Activated CD4-positive, alpha-beta T cell treated with anti-CD3 and anti-CD28 coated beads for 48 hours (primary cell): ENCODE measurements at places on chromosomes 16 and 17.

GRCh38 chr17:58388302-58389190 is 28.8 kb downstream of the RNF43 start:
- DNase-seq, result no peak

DNA sequence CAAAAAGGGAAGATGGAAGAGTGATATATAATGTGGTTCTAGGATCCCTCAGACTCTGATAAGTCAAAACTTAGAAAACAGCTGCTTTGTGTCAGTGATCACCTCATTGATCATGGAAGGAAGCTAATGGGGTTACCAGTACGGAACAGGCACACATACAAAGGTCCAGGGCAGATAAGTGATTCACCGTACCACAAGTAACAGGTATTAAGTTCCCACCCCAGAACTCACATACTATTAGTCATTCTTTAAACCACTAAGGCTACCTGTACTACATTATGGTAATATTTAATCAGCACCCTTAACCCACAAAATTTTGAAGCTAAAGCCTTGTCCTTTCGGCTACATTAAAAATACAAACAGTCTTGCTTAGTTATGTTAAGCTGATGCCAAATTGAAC is 17.4 kb downstream of the RNF43 start:
- DNase-seq, result no peak

DNA sequence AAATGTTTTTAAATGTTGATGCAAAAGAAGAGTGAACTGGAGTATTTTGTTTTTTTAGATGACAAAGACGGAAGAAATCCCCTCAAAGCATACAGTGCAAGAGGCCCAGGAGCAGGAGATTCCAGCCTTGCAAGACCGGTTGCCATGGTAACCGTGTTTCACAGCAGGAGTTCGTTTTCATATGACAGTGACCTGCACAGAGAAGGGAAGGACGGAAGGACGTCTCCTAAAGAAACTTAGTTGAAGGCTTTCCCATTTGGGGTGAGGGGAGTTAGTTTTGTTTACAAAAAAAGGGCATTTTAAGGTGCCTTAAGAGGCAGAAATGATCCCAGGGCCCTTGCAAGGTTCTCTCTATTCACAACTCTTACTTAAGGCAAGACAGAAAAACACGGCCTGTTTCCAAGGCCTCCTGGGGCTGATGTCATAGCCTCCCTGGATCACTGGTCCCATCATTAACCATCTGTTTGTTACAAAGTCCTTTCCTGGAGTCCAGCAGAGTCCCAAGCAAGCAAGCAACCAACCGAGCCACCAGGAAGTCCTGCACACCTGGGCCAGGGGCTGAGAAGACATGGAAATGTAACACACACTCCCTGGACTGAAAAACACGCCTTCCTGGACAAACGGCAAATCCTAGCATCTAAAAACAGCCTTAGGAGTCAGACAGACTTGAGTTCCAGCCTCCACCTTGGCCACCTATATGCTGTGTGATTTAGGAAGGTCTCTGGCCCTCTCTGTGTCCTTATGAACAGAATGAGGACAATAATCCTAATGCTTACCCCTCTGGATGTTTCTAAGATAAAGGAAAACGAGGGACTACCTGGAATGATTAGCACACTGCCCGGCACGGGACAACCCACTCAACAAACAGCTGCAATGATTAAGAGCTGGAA is 30.3 kb upstream of the RPH3AL start:
- no peak for DNase-seq

GRCh38 chr16:74521691-74522090 is 85.2 kb downstream of the GLG1 start:
- no peak for DNase-seq

- DNase-seq, result no peak
These were observed 684.4 kb upstream of the CDH8 start for GRCh38 chr16:62720651-62721050.

- DNase-seq, result no peak
These were observed 35.8 kb downstream of the BEAN1 start for GRCh38 chr16:66462912-66463311.

DNA sequence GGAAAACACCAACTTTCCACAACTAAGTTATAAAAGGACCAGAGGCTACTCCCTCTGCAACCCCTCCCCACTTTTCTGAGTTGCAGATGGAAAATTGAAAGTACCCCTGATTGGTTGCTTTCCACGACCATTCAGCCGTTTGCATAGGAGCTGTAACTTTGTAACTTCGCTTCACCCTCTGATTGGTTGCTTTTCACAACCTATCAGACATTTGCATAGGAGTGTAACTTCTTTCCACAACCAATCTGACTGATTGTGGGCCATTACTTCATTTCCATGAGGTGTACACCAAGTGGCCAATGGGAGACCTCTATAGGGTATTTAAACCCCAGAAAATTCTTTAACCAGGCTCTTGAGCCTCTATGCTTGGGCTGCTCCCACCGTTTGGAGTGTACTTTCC is 644.1 kb downstream of the WWOX start:
- DNase-seq, result no peak

GRCh38 chr17:66970140-66970539 is 5.6 kb downstream of the CACNG4 start:
- no peak for DNase-seq
